ENCODE measurements at places on chromosomes 16 and 17. TPM values are rescaled to one million over a fixed set of nuclear protein-coding genes. Genes with fewer than 3 reads are reported as not detected.

Gene HOXB4
- 4.6 TPM for total RNA-seq

Gene HOXB2
- 7.5 TPM for total RNA-seq

Gene SYT17
- total RNA-seq, result 0.63 TPM

Gene ALDH3A1
- 11.5 TPM for total RNA-seq

Gene APOH
- total RNA-seq, result not detected

Gene TK1
- total RNA-seq, result 27.5 TPM

Gene CRK
- 82.9 TPM for total RNA-seq

All from smooth muscle cell of the pulmonary artery (primary cell).